Activated CD8-positive, alpha-beta memory T cell treated with anti-CD3 and anti-CD28 coated beads, Interleukin-2, amount 50 U/mL, for 4 hours (primary cell): ENCODE measurements at places on chromosomes 6 and 20.

DNA sequence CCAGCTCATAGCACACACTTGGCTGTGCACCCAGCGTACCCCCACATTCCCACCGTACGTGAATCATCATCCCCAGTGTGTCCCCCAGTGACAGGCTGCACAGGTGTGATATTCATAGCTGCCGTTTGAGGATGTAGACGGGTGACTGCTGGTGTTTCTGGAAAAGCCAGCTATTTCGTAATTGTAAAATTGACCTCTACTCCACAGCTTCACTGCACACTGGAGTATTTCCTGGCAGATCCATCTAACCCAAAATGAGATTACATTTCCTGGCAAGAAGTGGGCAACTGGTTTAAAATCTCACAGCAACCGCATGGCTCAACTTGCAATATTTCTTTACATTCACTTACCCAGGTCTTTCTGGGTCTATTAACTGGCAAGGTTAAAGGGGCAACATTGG lies 30.3 kb downstream of the CD83 start:
- no peak for DNase-seq

DNA sequence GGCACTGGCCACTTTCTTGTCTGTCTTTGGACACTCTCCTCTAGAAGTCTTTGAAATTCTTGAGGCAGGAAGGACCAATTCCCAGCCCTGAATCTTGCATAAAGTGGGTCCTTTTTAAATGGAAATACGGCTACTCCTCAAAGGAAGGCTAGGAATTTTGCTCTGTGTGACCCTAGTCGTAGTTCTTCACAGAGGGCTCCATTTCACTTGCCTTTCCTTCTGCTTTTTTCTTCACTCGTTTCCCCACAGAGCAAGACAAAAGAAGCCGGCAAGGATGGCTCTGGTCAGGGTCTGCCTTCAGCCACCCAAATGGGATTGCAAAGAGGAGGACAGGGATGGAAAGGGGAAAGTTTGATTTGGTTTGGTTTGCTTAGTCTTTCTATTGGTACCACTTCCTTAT lies 25.8 kb downstream of the HLA-E start:
- no peak for DNase-seq

GRCh38 chr6:39140556-39141167 lies 25.7 kb upstream of the SAYSD1 start:
- DNase-seq, result no peak

DNA sequence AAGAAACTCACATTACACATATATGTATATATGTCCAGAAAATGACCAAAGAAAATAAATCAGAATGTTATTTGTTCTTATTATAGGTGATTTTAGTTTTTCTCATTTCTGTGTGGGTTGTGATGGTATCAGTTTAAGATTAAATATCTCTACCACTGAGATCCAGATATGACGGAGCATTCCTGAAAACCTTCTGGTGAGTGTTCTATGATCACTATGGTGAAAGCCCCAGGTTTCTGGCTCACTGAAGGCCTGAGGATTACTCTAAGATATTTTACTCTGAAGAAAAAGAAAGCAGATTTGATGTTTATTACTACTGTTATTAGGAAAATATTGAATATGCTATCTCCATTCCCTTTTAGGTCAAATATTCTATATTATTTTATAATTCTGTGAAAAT lies 62.8 kb upstream of the L3MBTL3 start:
- DNase-seq, result no peak

DNA sequence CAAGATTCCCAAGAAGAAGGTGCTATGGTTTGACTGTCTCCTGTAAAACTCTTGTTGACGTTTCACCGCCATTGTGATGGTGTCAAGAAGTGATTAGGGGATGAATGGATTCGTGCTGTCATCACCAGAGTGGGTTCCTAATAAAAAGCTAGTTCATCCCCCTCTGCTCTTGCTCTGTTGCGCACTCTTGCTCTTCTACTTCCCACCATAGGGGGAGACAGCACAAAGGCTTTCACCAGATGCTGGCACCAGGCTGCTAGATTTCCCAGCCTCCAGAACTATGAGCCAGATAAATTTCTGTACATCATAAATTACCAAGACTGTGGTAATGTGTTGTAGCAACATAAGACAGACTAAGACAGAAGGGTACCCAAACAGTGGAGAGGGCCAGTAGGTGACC lies 21.6 kb upstream of the CCDC28A start:
- DNase-seq, result no peak

- no peak for DNase-seq
Observed at GRCh38 chr6:99393366-99393697, 663 bp downstream of the COQ3 start.

- no peak for DNase-seq
Observed at GRCh38 chr6:100998111-100998510, 117.0 kb upstream of the ASCC3 start.

- no peak for DNase-seq
Observed at GRCh38 chr6:15516923-15517560, 145.8 kb downstream of the DTNBP1 start.

- no peak for DNase-seq
Observed at GRCh38 chr6:125346201-125346925, 44.6 kb upstream of the HDDC2 start.

DNA sequence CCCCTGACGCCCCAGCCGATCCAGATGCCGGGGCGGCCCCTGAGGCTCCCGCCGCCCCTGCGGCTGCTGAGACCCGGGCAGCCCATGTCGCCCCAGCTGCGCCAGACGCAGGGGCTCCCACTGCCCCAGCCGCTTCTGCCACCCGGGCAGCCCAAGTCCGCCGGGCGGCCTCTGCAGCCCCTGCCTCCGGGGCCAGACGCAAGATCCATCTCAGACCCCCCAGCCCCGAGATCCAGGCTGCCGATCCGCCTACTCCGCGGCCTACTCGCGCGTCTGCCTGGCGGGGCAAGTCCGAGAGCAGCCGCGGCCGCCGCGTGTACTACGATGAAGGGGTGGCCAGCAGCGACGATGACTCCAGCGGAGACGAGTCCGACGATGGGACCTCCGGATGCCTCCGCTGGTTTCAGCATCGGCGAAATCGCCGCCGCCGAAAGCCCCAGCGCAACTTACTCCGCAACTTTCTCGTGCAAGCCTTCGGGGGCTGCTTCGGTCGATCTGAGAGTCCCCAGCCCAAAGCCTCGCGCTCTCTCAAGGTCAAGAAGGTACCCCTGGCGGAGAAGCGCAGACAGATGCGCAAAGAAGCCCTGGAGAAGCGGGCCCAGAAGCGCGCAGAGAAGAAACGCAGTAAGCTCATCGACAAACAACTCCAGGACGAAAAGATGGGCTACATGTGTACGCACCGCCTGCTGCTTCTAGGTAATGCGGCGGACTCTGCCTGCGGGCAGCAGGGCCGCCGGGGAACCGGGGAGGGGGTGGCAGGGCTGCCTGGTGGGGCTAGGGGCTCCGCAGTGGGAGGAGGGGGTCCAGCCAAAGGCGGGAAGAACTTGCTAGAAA lies 2.3 kb downstream of the GNAS start:
- no peak for DNase-seq

- no peak for DNase-seq
Observed at GRCh38 chr6:132228894-132229293, 172.4 kb downstream of the MOXD1 start.

DNA sequence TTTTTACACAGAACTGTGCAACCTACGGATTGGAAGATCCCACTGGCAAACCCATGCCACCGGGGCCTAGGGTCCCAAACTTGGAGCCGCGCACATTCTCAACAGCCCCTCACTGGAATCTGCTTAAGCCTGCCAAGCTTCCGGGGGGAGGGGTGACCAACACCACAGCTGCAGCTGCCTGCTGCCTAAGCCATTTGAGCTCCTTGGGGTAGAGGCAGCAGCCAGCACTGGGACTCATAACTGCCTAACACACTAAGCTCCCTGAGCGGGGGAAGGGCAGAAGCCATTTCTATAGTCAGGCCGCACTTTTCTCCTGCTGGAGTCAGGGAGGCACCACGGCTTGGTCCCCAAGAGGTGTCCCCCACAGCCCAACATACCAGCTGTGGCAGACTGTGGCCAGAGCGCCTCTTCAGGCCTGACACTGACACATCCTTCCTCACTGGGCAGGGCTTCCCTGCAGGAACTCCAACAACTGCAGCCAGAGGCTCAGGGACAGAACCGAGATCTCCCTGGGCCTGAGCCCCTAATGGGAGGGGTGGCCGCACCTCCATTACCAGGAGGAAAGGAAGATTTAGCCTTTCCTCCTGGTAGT lies 270.3 kb upstream of the ECI2 start:
- no peak for DNase-seq

GRCh38 chr6:139256087-139256486 lies 35.7 kb downstream of the TXLNB start:
- DNase-seq, result no peak

DNA sequence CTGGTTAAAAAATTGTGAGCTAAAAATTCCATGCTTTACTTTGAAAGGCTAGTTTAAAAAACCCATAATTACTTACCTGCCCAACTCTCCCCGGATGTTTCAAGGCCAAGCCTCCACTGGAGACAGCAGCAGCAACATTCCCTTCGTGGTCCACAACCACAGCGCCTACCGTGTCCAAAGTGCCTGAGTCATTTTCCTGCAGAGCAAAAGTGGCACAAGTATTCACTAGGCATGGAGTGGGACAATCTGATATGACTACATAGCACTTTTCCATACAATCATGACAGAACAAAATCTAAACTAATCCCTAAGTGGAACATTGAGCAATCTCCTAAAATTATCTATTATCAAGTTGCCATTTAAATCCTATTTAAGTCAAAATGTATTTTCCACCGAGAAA lies 104.8 kb downstream of the TASP1 start:
- no peak for DNase-seq

DNA sequence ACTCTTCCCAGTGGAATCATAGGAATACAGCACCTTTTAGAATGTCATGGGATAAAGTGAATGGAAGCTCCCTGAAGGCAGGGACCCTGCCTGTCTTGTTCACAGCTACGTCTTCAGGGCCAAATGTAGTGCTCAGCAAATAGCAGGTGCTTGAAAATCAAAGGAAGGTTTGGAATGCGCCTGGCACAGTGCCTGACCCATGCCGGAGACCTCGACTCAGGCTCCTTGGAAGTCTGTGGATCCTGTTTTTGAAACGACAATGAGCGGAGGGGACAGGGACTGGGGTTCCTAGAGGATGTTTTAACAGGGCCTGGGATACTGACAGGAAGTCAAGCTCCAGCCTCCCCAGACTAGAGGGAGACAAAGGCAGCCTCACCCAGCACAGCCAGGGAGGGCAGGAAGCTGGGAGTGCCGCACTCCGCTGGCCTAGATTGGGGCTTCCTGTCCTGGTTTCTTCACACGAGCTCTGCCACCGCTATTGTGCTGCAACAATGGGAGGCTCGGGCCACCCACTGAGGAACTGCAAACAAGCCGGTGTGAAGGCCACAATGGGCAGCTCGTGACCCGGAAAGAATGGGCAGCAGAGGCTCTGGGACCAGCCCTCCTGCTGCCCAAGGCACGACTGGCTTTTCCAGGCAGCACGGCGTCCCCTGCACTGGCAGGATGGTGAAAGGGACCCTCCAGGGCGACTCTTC lies 76.7 kb downstream of the PREX1 start:
- DNase-seq, result peak; percentile 38

DNA sequence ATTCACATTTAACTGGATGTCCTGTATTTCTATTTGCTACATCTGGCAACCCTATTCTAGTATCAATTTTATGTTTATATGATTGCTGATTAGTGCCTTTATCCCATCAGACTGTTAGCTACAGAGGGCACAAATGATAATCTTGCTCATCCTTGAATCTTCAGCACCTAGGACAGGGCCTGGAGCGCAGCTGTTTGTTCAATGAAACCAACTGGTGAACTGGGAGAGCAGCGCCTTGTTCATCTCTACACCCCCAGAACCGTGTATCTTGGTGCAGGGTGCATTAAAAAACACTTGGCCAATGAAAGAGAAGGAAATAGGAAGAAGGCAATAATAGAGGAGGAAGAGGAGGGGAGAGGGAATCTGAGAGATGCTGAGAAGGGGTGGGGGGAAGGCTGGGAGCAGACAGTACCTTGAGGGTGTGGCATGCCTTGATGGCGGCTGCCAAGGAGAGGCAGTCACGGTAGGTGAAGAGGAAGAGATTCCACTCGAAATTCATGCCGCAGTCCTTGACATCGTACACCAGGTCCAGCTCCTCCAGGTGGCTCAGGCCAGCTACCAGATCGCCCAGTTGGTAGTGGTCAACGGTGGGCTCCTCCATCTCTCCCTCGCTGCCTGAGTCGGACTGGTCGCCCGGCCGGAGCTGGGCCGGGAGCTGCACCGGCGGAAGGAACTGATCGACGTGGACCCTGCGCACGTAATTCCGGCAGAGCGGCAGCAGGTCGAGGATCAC lies 15.5 kb downstream of the TMEM151B start:
- no peak for DNase-seq

DNA sequence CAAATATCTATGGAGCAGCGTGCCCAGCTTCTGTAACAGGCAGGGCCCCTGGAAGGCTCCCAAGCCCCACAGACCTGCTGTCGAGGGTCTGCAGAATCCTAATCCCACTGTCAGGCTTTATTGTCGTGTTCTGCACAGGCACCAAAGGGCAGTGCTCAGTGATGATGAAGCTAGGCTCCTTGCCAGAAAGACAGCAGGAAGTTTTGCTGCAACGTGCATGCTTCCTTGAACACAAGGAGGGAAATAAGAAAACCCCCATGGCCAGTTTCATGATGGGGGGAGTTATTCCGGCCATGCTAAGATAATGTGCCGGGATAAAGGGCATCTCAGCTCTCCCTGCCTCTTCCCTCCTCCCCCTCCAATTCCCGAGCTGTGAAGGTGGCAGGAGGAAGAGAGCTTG lies 109.4 kb upstream of the KCNG1 start:
- no peak for DNase-seq

GRCh38 chr6:16883414-16883813 lies 122.2 kb upstream of the ATXN1 start:
- DNase-seq, result no peak

DNA sequence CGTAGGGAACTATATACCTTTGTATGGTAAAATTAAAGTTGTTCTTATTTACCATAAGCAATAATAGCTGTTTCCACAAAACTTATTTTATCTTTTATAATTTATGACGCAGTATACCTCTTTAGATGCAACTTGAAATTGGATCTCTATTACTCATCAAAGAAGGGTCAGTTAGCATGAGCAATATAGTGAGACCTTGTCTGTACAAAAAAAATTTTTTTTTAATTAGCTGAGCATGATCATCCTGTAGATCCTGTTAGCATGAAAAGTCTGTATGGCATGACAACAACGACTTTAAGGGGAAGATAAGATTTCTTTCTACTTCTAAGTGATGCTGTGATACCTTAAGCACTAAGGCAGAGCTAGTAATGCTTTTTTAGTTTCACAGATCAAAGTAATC lies 5.9 kb downstream of the ALDH5A1 start:
- DNase-seq, result no peak

GRCh38 chr20:3046677-3047462 lies 1.0 kb downstream of the MRPS26 start:
- no peak for DNase-seq

DNA sequence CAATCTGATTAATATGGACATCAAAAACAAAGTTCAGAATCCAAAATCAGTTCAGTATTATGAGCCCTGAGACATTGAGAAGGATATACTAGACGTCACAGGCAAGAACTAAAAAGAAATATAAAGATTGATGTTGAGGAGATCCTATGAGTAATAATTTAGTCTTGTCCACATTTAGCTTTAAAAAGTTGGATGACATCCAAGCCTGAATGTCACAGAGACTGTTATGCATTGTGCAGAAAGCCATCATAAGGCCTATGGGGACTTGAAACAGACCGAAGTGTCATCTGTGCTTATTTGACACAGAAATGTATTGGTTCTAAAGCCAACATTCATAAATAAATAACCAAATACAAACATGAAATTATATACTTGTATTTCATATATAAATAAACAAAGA lies 581.8 kb upstream of the MMS22L start:
- no peak for DNase-seq
